ENCODE measurements at places on chromosomes 1 and 21. TPM values are rescaled to one million over a fixed set of nuclear protein-coding genes. Genes with fewer than 3 reads are reported as not detected.

FAM167B gene
- not detected for total RNA-seq

CDC20 gene
- 117 TPM for total RNA-seq

NUP210L gene
- total RNA-seq = not detected

RAB25 gene
- total RNA-seq = 3.4 TPM

VCAM1 gene
- 15.0 TPM for total RNA-seq

TMEM269 gene
- not detected for total RNA-seq

Measured in epithelial cell of alveolus of lung (primary cell).